ENCODE measurements at places on chromosomes 12 and 14.

GRCh38 chr14:64646103-64646502 is 58.1 kb upstream of the PLEKHG3 start:
- DNase-seq, result peak; percentile 9

DNA sequence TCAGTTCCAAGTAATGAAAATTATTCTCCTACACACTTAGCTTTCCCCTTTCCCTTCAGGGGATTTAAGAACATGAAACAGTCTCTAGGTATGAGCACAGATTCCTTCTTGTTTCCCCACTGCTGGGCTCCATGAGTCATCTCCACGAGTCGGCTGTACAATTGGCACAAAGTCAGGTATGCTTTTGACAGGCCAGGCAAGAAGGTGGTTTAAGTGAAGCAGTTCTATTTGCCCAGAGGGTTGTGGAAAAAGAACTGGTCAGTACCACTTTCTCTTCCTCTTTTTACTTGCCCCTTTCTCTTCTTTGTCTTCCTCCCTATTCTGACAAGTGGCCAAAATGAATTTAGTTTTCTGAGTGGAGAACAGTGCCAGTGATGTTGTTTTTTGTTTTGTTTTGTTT is 16.3 kb downstream of the DYNC1H1 start:
- DNase-seq, result no peak

DNA sequence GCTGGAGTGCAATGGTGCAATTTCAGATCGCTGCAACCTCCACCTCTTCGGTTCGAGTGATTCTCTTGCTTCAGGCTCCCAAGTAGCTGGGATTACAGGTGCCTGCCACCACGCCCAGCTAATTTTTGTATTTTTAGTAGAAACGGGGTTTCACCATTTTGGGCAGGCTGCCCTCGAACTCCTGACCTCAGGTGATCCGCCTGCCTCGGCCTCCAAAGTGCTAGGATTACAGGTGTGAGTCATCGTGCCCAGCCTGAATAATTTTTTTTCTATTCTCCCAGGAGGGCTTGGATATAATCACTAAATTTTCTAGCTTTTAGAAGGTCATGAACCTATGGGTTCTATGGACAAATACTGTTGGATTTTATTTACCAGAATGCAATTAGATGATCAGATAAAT is 44.7 kb upstream of the GNPNAT1 start:
- DNase-seq, result no peak

- DNase-seq, result no peak
These were observed 105.0 kb downstream of the ADGRD1 start for GRCh38 chr12:131058700-131059099.

DNA sequence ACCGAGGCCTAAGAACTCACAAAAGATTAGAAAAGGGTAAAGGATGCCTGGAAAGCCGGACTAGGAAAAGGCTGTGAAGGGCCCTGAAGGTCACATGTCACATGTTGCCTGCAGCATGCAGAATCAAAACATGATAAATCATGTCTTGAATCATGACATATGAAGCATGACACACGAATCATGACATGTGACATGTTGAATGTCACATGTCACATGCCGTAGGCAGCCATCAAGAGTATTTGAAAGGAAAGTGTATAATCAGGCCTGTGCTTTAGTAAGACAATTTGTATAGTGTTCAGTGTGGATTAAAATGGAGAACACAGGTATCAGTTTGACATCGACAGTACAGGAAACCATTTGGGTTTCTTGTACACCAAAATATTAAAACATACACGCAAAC is 30.8 kb downstream of the IFNG-AS1 start:
- no peak for DNase-seq

DNA sequence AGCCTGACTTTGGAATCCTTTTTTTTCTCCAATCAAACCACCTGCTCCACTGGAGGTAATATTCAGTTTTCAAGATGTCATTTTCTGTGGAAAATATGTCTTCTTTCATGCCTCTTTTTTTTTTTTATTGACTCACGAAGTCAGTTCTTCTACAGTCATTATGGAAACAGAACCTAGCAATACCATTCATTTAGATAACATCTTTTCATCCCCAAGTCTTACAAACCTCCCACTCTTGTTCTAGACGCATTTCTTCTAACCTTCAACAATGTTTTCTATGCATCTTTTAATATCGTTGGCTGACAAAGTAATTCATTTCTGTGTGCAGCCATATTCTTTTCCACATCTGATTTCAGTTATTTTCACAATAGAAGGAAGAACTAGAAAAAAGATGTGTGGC is 474.3 kb upstream of the CCDC196 start:
- DNase-seq, result no peak

GRCh38 chr12:108446766-108447165 is 68.3 kb upstream of the FICD start:
- no peak for DNase-seq

DNA sequence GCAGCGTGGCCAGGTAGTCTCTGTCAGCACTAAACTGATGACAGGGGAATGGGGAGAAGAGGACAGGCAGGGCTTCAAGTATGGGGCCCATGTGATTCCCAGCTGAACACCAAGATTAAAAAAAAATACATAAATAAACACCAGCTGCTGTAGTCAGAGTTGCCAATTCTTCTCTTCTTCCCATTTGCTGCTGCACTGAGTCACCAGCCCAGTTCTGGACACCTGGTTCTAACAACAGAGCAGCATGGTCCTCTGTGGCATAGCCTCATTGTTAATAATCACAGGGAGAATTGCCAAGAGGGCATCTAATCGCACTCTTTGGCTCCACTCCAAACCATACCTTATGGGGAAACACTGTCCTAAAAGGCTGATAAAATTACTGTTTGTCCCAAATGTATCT is 15.1 kb downstream of the PPM1H start:
- peak; percentile 27 for DNase-seq

DNA sequence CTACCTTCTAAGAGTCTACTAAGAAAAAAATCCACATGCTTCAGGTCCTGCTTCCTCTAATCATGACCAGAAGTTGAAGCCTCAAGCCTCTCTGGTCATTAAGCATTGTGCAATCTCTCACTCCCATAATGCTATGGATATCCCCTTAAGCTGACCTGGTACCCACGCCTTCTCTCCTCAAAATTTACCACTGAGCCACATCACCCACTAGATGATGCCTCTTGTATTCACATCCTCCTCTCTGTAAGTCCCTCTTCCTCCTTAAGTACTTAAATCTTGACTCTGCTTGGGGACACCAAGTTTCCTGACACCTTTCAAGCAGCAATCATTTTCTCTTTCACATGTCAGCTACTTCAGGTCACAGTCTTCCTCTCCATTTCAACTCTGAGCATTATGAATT is 9.8 kb downstream of the GALNT4 start:
- no peak for DNase-seq

DNA sequence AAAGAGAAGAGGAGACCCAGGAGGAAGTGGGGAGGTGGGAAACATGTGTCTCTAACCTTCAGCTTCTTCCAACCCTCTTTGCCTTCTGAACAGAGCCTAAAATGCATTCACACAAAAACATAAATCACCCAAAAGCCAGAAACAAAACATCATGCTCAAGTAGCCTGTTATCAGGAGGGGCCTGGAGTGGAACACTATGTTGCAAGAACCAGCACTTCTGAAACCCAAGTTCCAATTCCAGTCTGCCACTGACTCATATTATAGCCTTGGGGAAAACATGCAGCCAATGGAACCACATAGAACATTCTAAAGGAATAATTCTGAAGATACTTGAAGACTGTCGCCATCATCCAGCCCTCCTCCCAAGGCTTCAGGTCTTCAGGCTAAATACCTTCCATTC is 169.8 kb upstream of the PLXNC1 start:
- DNase-seq, result no peak

GRCh38 chr14:54805070-54805444 is 97.6 kb downstream of the GCH1 start:
- no peak for DNase-seq

GRCh38 chr12:69884386-69884785 is 59.4 kb downstream of the MYRFL start:
- no peak for DNase-seq

DNA sequence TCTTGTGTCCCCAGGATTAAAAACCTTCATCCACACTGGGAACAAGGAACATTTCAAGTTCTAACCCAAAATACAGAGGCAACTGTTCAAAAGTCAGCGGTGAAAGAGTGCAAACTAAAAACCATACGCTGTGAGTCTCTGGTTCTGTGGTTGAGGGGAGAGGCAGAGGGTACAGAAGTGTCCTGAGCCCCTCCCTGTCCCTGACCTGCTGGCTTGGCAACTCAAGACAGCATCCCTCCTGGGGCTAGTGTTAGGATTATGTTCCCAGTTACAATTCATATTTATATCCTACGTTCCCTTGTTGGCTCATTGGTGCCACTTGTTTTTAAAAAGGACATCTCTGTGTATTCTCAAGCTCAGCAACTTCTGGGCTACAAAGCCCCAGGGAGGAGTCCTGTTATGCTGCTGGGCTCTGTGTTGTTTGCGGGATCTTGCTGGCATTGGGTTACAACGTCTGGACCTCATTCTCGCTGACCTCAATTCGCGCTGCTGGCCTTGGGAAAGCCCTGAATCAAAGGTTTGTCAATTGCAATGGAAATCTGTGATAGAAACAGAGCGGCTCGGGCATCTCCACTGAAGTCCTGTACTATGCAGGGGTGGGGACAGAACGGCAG is 420.8 kb downstream of the FUT8 start:
- DNase-seq, result no peak

GRCh38 chr12:98352218-98352811 is 163.1 kb upstream of the TMPO start:
- DNase-seq, result no peak

GRCh38 chr12:4769073-4769472 is 48.9 kb downstream of the GALNT8 start:
- DNase-seq, result no peak

GRCh38 chr12:39623919-39624318 is 4.3 kb upstream of the ABCD2 start:
- DNase-seq, result no peak

DNA sequence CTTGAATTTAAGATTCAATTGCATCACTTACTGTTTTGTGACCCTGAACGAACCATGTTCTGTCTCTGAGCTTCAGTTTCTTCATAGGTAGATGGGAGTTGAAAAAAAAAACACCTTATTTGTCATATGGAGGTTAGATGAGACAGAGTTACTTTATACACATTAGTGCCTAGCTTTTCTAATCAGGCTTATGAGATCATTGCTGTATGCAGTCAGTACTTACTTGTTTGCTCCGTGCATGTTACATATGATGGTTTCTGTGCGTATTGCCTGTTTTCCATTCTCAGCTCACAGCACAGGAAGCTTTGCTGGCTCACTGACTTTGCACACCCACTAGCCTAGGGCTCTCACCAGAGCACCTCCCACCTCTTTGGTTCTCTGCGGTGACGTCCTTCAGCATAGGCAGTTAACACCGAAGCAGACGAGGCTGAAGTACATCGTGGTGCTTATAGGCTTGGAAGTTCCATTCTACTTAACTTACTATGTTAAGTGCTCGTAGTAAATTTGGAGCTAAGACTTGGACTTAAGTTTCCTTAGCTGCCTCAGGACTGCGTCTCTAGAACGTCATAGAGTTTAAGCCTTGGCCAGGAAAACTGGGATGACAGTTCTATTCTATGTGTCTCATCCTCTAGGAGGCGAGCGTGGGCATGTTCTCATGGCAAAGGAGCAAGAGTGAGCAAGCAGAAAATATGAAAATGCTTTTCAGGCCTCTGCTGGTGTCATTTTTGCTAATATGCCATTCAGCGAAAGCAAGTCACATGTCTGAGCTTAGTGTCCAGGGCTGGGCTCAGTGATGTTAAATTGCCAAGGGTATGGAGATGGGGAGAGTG is 57.3 kb downstream of the NRXN3 start:
- no peak for DNase-seq

DNA sequence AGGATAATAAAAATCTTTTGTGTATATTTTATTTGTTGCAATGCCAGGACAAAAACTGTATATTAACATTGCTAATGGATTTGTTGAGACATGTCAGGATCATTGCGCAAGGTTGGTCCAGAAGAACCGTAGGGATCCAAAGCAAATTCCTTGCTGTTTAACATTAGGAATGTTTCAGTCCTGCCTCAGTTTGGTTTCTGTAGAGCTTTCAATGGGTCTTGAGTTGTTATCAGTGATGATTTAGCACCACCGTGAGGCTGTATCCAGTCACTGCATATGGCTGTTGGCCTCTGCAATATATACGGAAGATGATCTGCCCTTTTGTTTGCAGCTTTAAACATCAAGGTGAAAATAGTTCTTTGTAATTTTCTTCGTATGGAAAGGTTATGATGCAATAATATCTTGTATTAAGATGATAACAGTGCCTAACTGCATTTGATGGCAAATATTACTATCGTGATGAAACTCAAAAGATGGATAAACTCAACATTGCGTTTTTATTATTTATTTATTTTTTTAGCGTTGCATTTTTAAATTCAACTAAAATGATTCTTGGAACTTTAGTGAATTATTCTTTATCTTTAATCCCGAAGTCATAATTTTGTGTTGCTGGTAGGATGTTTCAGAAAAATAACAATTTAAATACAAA is 231.2 kb downstream of the AKAP6 start:
- peak; percentile 75 for DNase-seq

DNA sequence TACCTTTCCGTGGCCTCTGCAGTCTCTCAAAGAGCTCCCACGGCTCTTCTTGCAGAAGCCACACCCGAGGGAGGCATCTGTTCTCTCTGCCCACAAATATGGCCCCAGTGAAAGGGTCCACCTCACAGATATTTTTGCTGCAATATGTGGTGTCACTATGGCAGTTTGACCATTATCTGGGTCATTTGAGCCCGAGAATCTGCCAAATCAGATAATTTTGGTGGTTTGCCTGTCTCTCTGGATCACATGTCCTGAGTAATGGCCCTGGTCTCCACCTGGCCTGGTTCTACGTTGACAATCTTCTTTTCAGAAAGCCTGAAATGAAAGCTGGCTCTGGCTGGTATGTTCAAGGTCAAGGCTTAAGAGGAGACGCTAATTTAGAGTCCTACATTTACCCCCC is 5.7 kb upstream of the WSCD2 start:
- DNase-seq, result no peak

GRCh38 chr12:3316776-3317480 is 174.1 kb upstream of the PRMT8 start:
- no peak for DNase-seq

- no peak for DNase-seq
These were observed 252.9 kb upstream of the NAV3 start for GRCh38 chr12:77577791-77578190.

GRCh38 chr12:52812749-52813148 is 1.2 kb downstream of the KRT4 start:
- DNase-seq, result no peak

DNA sequence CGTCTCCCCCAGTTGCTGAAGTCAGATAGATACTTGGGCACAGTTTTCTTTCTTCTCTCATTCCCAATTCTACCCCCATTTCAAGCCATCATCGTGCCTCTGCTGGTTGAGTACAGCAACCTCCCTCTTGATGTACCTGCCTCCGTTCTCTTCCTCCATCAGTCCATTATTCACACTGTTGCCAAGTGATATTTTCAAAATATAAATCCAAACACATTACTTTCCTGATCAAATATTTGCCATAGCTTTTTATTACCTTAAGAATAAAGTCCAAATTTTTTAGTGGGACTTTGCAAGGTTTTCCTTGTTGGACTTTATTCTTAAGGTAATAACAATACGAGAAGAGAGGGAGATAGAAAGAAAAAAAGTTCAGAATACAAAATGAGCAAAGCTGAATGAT is 18.6 kb upstream of the SSPN start:
- DNase-seq, result no peak

- no peak for DNase-seq
These were observed 13.3 kb downstream of the SYNDIG1L start for GRCh38 chr14:74412753-74413152.

GRCh38 chr14:92121670-92122350 is at the start of the genes CPSF2 and NDUFB1:
Gene CPSF2 (plus strand): TSS chr14:92121969. CDS start chr14:92130985, 9,016 bp downstream.
Gene NDUFB1 (minus strand): TSS chr14:92121706. CDS start chr14:92117637, 4,069 bp downstream.
- peak; percentile 88 for DNase-seq
